ENCODE measurements at places on chromosomes 3 and 15.

GRCh38 chr3:186254676-186255650, 107.1 kb downstream of the DGKG start:
- H3K4me3 ChIP-seq: no peak overlapping the region
- H3K36me3 ChIP-seq: no peaks in the 10 kb centered on the region
- H3K4me1 ChIP-seq: peaks cover 5% of the 10 kb centered on the region
- DNase-seq: peak; percentile 25
- H3K27me3 ChIP-seq: peaks cover 2% of the 10 kb centered on the region

DNA sequence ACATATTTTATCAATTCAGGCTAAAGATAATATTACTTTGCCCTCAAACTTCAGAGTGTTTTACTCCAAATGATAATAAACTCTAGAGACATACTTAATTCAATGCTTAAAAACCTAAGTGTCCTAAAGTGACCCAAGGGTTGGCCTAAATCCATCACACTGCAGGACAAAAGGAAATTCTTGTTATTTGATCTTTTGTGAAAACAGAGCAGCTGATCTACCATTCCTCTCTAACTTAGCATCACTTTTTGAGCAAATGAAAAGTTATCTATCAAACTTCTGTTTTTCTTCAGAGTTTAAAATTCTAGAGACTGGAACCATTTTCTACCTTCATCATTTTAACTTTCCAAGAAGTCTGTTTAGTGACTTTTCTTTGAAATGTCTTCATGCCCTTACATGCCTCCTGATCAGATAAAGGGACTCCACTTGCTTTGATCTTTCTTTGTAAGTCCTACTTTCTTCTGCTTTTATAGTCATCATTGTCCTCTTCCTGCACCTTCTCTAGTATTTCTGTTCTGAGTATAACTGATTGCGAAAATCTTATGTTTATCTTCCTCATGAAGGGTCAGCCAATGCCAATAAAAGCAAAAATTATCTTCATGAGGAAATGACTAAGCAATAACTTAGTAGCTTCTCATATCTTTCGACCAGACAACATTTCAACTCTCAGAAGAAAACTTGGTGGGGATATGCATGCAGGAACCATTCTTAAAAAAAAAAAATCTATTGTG, 378.7 kb upstream of the TGFBR2 start:
- H3K4me1 ChIP-seq: peaks cover 70% of the 10 kb centered on the region
- H3K36me3 ChIP-seq: no peaks in the 10 kb centered on the region
- no peak overlapping the region for H3K4me3 ChIP-seq
- no peak for DNase-seq
- H3K27ac ChIP-seq: peak overlapping the region; percentile 79

GRCh38 chr3:125310623-125311081, 64.5 kb downstream of the ZNF148 start:
- peaks cover 20% of the 10 kb centered on the region for H3K4me1 ChIP-seq
- peak overlapping the region; percentile 77 for H3K27ac ChIP-seq
- H3K4me3 ChIP-seq: peak overlapping the region; percentile 53
- H3K27me3 ChIP-seq: no peaks in the 10 kb centered on the region

GRCh38 chr3:132090921-132091320, 56.1 kb upstream of the CPNE4 start:
- H3K27ac ChIP-seq: no peak overlapping the region
- DNase-seq: no peak
- H3K4me1 ChIP-seq: no peaks in the 10 kb centered on the region
- no peaks in the 10 kb centered on the region for H3K27me3 ChIP-seq
- H3K36me3 ChIP-seq: no peaks in the 10 kb centered on the region
- H3K4me3 ChIP-seq: no peak overlapping the region

DNA sequence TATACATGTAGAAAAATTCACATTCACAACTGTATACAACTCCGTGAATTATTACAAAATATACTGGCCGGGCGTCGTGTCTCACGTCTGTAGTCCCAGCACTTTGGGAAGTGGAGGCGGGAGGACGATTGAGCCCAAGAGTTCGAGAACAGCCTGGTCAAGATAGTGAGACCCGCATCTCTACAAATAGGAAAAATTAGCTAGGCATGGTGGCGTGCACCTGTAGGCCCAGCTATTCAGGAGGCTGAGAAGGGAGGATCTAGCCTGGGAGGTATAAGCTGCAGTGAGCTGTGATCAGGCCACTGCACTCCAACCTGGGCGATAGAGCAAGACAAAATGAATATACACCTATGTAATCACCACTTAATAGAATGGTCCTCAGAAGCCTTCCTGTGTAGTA, 1.3 kb downstream of the RAD51 start:
- H3K4me3 ChIP-seq: peak overlapping the region; percentile 28
- no peaks in the 10 kb centered on the region for H3K27me3 ChIP-seq
- peak overlapping the region; percentile 93 for H3K27ac ChIP-seq
- no peak for DNase-seq
- H3K36me3 ChIP-seq: peaks cover 42% of the 10 kb centered on the region

DNA sequence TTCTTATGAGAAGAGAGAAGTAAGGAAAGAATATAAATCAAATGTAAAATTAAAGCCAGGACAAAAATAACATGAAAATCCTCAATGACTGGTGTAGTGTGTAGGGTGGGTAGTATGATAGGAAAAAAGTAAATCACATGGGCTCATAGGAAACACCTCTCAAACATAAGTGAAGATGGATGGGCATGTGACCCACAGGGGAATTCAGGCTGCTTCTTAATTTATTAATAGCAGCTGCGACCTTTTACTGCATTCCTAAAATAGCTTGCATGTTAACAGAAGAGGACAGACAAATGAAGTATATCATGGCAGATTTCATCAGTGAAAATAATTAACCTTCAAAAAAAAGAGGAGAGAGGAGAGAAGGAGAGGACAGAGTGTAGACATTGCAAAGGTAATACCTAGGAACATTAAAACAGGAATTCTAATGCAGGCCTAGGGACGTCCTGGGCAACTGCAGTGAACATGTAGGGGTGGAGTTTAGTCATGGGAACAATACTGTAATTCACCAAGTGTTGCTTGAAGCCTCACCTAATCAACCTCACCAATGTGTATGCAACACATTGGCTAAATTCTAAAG, 132.9 kb downstream of the KCNMB2 start:
- 0 out of 2 replicates have a peak, but pooled peaks cover 3% of the 10 kb centered on the region for H3K4me1 ChIP-seq
- no peak overlapping the region for H3K27ac ChIP-seq
- no peak overlapping the region for H3K4me3 ChIP-seq
